ENCODE measurements at places on chromosomes 11 and 22.

DNA sequence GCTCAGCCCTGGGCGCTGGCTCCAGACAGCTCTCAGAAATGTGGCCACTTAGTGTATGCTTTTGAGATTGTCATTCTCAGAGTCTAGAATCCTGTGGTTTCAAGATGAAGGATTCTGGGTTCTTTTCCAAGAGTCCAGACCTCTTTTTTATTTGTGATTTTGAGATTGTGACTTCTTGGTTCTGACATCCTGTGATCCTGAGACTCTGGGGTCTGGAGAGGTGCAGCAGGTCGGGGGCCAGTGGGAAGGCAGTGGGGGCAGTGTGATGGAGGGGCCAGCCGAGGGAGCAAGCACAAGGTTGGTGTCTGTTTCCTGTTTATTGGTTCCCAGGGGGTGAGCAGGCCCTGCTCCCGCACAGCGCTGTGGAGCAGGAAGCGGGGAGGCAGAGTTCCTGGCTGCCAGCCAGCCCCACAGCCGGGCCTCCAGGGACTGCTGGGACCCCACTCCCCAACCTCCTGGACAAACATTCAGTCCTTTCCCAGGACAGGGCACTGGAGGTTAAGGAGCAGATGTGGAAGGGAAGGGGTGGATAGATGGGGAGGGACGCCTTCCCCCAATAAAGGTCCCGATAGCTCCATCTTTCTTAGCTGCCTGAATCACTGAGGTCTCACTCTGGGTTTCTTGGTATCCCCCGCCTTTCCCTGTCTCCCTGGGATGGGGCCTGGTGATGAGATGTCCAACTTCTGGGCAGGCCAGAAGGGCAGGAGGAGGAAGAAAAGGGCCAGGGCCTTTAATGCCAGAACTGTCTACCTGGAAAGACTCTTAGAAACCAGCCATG lies 13.7 kb downstream of the ARHGEF17 start:
- DNase-seq, result no peak

- DNase-seq, result no peak
Measured at GRCh38 chr11:34205326-34206035, 100.1 kb downstream of the NAT10 start.

DNA sequence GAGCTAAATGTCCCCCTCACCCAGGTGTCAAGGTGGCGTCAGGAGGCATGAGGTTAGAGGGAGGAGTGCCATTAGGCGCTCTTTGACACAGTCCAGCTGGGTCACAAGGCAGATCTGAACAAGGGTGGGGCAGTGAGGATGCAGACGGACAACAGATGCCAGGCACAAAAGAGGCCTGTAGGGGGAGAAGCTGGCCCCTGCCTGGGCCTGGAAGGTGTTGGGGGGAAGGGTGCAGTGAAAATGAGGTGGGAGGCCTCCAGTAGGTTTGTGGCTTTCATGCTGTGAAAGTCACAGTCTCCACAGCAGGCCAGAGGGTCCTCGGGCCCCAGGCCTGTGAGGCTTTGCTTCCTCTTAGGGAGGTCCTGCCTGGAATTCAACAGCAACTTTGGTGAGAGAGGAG lies 85.0 kb upstream of the PLET1 start:
- no peak for DNase-seq

DNA sequence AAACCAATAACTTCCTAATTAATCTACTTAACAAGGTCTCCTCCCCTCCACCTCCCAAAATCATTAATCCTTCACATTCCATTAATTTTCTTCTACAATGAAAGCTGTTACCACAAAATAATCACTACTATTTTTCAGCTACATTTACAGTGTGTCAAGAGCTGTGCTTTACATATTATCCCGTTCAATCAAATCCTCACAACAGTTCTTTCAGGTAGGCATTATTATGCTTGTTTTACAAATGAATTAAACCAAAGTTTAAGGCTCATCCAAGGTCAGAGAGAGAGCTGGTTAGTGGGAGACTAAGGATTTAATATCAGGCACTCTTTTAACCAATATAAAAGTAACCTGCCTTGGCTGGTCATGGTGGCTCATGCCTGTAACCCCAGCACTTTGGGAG lies 107.4 kb downstream of the SIK3 start:
- no peak for DNase-seq

DNA sequence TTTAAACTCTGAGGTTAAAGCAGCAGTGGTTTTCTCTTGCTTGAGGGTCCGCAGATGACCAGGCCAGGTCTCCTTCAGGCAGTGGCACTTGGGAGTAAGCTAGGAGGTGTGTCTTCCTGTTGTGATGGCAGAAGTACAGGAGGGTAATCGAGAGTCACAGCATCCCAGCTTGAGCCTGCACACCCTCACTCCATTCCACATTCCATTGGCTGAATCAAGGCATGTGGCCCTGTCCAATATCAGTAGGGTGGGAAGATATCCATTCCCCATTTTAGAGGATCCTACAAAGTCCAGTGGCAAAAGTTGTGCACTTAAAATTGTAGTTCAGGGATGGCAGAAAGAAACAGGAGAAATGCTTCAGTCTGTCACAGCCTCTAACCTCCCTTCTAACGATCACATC lies 23.3 kb downstream of the OSBP2 start:
- no peak for DNase-seq

- DNase-seq, result no peak
Measured at GRCh38 chr22:44729391-44730021, 22.9 kb upstream of the ARHGAP8 start.

- peak; percentile 69 for DNase-seq
Measured at GRCh38 chr11:122746050-122746478, 90.5 kb downstream of the UBASH3B start.

- DNase-seq, result no peak
Measured at GRCh38 chr11:42407341-42407740, 904.5 kb upstream of the API5 start.
